Spleen (tissue), 13 donors: ENCODE measurements at places on chromosomes 16 and 17. TPM values are rescaled to one million over a fixed set of nuclear protein-coding genes. Genes with fewer than 3 reads are reported as not detected.

Gene KCNJ2
- total RNA-seq, result 21.7 TPM

Gene MEIOC
- total RNA-seq, result not detected

Gene SLX4
- 7.2 TPM for total RNA-seq

Gene PPL
- 0.37 TPM for total RNA-seq

- DNase-seq, result peak; percentile 88
Observed at GRCh38 chr17:77373299-77374169, 232.8 kb downstream of the SEC14L1 start.

GRCh38 chr16:74450236-74450635 is 29.0 kb upstream of the CLEC18B start:
- no peak for DNase-seq

- DNase-seq, result peak; percentile 58
Observed at GRCh38 chr17:43774304-43775250, 4.2 kb downstream of the DUSP3 start.

DNA sequence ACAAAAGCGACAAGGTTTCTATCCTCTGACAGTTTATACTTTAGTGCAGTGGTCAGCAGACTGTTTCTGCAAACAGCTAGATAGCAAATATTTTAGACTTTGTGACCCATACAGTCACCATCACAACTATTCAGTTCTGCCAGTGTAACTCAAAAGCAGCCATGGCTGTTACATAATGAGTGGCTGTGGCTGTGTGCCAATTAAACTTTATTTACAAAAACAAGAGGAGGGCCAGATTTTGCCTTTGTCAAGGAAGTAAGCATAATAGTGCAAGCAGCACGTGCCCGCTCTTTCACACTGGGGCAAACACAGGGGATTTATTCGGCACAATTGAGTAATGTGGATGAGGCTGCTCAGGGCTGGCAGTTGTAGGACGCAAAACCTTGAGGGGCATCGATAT is 551.5 kb downstream of the MAF start:
- no peak for DNase-seq

Gene ASPA
- total RNA-seq, result 1.4 TPM

Gene SEPHS2
- total RNA-seq, result 42.9 TPM

Gene KCNAB3
- 1.1 TPM for total RNA-seq

Gene DUS2
- 30.4 TPM for total RNA-seq

Gene C16orf74
- total RNA-seq, result 12.1 TPM

DNA sequence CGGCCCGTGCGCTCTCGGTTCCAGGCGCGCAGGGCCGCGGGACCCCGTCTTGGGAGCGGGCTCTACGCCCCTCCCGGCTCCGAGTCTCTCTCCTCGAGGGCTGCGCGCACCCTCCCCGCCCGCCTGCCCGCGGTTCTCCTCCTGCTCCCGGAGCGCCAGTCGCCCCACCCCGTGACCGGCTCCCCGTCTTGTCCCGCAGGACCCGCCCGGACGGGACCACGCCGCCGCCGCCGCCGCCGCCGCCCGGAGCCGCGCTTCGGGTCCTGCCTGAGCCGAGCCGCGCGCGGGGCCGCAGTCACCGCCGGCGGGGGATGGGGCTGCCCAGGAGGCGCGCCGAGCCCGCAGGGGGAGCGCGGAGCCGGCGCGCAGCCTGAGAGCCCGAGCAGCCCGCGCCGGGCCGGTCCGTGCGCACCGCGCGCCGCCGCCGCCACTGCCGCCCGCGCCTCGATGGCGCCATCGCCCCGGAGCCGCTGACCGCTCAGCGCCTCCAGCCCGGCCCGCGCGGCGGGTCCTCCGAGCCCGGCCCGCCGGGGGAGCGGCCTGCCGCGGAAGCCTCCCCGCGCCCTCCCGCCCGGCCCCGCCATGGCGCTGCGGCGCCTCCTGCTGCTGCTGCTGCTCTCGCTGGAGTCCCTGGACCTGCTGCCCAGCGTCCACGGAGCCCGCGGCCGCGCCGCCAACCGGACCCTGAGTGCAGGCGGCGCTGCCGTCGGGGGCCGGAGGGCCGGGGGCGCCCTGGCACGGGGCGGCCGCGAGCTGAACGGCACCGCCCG is at the start of gene SHISA6:
SHISA6 (plus strand) TSS at position 373 of the 770 bp plus-strand sequence.
- no peak for DNase-seq

DNA sequence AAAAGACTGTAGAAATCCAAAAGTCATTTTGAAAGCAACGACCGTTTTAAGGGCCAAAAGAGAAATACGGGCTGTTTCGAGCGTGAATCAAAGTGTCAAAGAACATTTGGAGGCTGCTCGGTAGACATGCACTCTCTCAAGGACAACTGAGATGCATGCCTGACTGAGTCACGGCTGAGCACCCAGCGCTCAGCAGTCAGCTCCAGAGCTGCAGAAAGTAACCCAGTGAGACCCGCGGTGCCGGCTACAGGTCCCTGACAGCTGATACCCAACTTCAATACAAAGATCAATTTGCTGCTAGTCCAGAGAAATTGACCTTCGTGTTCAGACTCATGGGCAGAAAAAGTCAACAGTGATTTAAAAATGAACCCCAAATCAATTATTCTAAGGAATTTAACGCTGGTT is 214.9 kb downstream of the STX8 start:
- DNase-seq, result no peak

- no peak for DNase-seq
Observed at GRCh38 chr16:54503011-54503855, 216.6 kb upstream of the IRX3 start.

Gene KRTAP4-9
- total RNA-seq, result not detected

DNA sequence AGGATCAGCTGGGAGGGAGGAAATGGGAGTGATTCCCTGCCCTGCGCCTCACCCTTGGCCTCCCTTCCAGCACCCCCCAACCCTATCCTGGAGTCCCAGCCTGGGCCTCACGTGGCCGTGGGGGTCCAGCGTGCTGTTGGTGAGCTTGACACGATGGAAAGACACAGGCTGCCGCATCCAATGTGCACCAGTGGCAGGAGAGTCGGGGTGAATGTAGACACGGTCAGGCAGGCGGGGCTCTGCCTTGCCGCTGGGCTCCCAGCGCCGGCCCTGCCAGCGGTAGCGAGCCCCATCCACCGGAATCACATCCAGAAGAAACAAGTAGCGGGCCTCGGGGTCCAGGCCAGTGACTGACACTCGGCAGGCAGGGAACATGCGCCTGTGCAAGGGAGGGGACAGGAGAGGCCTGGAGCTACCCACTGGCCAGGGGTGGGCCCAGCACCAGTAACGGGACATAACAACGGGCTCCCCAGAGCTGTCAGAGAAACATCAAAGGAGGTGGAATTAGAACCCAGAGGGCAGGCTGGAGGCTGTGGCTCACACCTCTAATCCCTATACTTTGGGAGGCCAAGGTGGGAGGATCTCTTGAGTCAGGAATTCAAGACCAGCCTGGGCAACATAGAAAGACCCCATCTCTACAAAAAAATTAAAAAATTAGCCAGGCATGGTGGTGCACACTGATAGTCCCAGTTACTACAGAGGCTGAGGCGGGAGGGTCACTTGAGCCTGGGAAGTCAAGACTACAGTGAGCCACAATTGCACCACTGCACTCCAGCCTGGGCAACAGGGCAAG is 2.7 kb downstream of the TBX6 start:
- no peak for DNase-seq

GRCh38 chr16:86449446-86450095 is 60.8 kb upstream of the FOXF1 start:
- peak; percentile 19 for DNase-seq

Gene RND2
- 0.47 TPM for total RNA-seq

Gene TMEM238L
- not detected for total RNA-seq

GRCh38 chr17:83002118-83002805 is 77.1 kb upstream of the METRNL start:
- DNase-seq, result no peak

Gene USP6
- total RNA-seq, result not detected

DNA sequence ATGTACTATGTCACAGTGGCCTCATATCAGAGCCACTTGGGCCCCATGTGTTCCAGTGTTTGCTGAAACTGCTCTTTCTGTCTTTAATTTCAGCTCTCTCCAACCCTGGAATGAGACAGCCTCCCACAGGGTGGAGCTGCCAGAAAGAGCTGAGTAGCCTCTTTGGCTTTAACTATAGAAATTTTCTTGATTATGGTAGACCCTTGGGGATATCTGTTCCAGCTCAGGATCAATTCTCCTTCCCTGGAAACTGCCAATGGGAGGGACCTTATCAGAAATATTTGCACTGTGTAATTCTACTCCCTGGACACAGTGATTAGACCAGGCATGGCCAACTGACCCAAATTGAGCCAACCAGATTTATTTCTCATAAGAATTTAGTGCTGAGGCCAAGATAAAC is 39.0 kb upstream of the KDM8 start:
- no peak for DNase-seq

- peak; percentile 84 for DNase-seq
Observed at GRCh38 chr17:17119533-17119932, 77.3 kb downstream of the MPRIP start.

Gene UNC13D
- total RNA-seq, result 129 TPM

DNA sequence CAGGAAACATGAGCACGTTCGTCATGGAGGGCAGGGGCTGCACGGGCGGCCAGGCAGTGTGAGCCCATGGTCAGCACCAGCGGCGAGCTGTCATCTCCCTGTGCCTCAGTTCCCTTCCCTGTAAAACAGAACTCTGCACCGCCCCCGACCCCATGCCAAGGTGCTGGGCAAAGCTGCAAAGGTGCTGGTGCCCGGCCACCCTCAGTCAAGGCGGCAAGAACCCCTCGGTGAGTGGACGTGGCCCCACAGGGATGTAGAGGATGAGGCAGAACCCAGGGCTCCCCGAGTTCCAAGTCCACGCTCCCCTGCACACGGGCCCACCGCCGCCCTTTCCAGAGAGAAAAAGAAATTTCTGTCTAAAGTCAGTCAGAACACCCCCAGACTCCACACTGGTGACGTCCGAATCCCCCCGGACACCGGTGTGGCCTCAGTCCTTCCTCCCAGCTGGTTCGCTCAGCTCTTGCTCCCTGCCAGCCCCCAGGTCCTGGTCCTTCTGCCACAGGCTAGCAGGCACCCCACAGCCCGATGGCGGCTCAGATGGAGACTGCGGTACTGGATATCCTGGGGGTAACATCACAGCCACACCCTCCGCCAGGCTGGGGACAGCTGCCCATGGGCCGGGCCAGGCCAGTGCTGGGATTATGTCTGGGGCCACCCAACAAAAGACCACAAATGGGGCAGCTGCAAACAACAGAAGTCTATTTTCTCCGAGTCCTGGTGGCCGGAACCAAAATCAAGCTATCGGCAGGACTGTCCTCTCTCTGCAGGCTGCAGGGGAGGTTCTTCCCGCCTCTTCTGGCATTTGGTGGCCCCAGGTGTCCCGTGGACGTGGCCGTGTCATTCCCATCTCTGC is 14.4 kb upstream of the BAHCC1 start:
- DNase-seq, result peak; percentile 63

DNA sequence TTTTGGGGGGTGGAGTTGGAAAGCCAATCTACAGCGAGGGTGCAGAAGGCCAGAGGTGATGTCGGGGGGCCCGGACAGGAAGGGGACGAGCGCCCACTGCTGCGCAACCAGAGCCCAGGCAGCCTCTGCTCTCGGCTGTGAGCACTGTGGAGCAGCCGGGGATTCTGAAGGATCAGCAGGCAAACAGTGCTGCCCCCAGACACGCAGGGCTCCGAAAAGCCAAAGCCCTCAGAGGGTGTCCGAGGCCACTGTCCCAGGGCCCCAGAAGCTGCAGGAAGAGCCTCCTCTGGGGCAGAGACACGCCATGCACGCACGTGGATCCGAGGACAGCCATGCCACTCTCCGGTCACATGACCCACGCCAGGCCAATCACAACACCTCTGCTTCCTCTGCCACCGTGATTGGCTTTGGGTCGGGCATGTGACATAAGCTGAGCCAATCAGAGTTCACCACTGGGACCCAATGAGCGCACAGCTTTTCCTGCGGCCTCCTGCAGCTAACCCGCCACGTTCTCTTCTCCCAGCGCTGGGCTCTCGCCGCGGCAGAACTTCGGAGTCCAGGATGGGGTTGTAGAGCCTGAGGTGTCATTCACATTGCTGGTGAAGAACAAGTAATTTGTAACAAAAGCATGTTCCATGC is 40.7 kb downstream of the ACTG1 start:
- no peak for DNase-seq

DNA sequence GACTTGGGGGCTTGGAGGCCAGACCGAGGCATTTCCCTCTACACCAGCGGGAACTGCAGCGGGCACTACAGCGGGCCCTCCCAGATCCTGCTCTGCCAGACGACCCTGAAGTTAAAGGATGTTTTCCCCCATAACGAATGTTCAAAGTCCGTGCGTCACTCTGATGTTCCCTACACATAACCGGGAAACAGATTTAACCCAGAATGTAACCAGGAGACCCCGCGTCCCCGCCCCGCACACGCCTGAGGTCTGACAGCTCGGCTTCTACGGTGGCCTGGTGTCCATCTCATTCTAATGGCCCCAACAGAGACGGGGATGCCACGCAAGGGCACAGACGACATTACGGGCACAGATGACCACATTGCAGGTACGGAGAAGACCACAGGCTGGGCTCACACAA is 31.7 kb upstream of the RHOT1 start:
- DNase-seq, result no peak

GRCh38 chr16:10408824-10409381 is 23.0 kb downstream of the ATF7IP2 start:
- no peak for DNase-seq

Gene LDHD
- 1.1 TPM for total RNA-seq

DNA sequence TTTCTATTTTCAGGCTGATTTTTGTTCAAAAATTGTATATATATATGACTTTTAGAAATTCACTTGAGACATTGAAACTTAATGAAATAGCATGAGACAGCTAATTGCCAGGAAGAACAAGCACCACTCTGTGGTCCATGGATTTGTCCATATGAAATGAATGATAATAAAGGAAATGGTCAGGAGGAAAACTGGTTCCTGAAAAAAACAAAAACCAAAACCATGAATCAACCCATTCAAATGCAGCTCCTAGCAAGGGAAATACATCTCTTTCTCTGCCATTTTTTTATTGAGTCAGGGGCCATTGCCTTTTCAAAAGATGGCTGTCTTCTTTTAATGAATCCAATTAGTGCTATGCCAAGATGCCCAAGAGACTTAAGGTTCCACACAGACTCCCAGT is 230.7 kb downstream of the SLC39A11 start:
- DNase-seq, result no peak

- peak; percentile 89 for DNase-seq
Observed at GRCh38 chr16:30949650-30950515, 1.0 kb downstream of the ORAI3 start.

DNA sequence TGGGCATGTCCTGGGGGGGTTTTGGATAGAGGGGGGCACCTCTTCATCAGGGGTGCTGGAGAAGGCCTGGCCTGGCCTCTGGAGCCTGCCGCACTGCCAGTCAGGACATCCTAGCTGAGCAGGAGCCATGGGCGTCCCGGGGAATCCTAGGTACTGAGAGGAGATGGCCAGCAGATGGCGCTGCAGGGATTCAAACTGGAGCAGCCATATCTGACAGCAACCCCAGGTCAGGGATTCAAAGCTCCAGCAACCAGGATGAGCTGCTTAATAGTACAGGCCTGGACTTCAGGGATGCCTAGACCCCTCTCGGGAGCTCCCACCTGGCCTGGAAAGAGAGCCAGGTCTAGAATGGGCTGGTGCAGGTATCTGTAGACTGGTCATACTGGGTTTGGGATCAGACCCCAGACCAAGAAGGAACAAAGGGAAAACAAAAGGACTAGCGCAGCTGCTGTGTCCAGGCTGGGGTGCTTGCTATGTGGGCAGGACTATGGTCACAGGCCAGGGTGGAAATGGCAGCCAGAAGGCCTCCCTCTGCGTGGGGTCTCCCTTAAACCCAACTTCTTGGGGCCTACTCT is 306.9 kb upstream of the RBFOX1 start:
- DNase-seq, result peak; percentile 78

Gene ABCC12
- not detected for total RNA-seq
